ENCODE measurements at places on chromosomes 2 and 18. TPM values are rescaled to one million over a fixed set of nuclear protein-coding genes. Genes with fewer than 3 reads are reported as not detected.

FZD7 gene
- total RNA-seq = under 0.01 TPM

RAMP1 gene
- total RNA-seq = not detected

GAL3ST2 gene
- not detected for total RNA-seq

CAPN10 gene
- 15.7 TPM for total RNA-seq

TWIST2 gene
- 0.44 TPM for total RNA-seq

UGT1A4 gene
- total RNA-seq = not detected

REG3A gene
- total RNA-seq = not detected

IL1R2 gene
- 0.22 TPM for total RNA-seq

RTKN gene
- 11.8 TPM for total RNA-seq

FOXI3 gene
- not detected for total RNA-seq

TNFRSF11A gene
- total RNA-seq = 18.7 TPM

GPR55 gene
- not detected for total RNA-seq

SLC4A5 gene
- 0.20 TPM for total RNA-seq

EFEMP1 gene
- total RNA-seq = 4,716 TPM

ALLC gene
- total RNA-seq = not detected

GALR1 gene
- not detected for total RNA-seq

LRRC30 gene
- total RNA-seq = not detected

STARD6 gene
- total RNA-seq = 0.20 TPM

INHBB gene
- total RNA-seq = 21.1 TPM

ANKRD23 gene
- total RNA-seq = 0.79 TPM

MRPS5 gene
- total RNA-seq = 48.2 TPM

IL1RN gene
- not detected for total RNA-seq

AUP1 gene
- 70.2 TPM for total RNA-seq

SLC5A7 gene
- not detected for total RNA-seq

SERPINB10 gene
- not detected for total RNA-seq

EIF2B4 gene
- 21.4 TPM for total RNA-seq

RNF103 gene
- 23.3 TPM for total RNA-seq

B4GALT6 gene
- 4.4 TPM for total RNA-seq

Measured in lung microvascular endothelial cell (primary cell).